ENCODE measurements at places on chromosomes 4 and X.
A peak's percentile ranks its signal among the peaks of the same experiment; 100 is the strongest.

- no peak for DNase-seq
Measured at GRCh38 chr4:148643851-148644250, 201.6 kb upstream of the NR3C2 start.

GRCh38 chrX:47200385-47201150 is 6.9 kb downstream of the UBA1 start:
- DNase-seq: no peak

DNA sequence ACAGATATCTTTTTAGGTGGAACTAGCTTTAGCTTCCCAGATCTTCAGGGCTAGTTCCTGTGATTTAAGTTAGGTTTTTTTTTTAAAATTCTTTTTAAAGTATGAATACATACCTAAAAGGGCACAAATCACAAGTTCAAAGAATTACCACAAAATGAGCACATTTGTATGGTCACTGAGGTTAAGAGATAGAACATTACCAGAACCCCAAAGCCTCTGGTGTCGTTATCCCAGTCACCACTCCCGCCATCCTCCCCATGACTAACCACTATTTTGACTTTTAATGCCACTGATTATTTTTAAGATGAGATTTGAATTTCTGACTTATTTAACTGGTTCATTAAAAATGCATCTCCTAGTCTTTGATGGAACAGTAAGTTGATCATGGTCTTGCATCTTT is 5.4 kb downstream of the PGK1 start:
- no peak for DNase-seq

GRCh38 chrX:106397788-106398538 is 213.8 kb upstream of the RADX start:
- DNase-seq: no peak

DNA sequence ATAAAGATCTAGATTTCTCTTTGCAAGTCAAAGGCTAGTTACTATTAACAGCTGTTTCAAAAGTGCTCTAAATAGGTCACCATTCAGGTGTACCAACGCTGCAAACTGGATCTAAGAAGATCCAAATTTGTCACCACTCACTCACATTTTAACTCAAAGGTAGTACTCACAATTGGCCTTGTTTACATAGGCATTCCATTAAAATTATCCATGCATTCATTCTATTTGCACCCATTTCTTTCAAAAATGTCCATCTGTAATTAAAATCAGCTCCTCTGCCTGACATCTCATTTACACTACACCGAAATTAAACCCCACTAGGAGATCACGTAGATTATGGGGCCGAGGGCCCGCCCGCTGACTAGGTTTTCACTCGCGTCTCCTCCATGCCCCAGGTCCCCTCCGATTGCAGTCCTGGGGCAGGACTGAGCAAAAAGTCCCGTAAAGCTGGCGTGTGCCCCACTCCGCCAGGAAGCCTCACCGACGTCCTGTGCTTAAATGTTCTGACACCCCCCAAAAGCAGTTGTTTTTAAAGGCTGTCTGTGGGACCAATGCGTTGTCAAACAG is 1.3 kb upstream of the ING2 start:
- peak; percentile 20 for DNase-seq

Measured in foreskin melanocyte (primary cell).